Skin of body (tissue), 3 donors: ENCODE measurements at places on chromosomes 5 and 9. TPM values are rescaled to one million over a fixed set of nuclear protein-coding genes. Genes with fewer than 3 reads are reported as not detected.

GRCh38 chr9:567128-567746, 274.3 kb upstream of the DMRT1 start:
- no peak for DNase-seq

DNA sequence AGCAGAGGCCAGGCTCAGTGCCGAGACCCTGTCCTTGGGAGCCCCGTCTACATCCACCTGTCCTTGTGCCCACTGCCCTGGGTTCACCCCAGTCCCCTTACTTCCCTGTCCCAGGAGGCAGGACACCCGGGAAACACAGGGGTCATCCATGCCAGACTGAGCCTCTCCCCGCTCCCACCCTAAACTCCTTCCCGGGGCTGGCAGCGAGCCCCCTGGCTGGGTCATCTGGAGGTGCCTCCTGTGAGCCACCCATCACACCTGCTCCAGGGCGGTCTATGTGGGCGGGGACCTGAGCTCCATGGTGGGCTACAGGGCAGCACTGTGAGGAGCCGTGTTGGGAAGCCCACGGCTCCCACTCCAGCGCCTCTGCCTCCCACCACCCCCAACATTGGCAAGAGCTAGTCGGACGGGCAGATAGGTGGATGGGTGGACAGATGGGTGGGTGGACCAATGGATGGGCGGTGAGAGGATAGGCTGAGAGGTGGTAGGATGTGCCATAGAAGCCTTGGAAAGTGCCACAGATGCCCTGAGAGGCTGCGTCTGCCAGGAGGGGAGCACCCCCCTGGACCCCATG, 42.5 kb upstream of the RXRA start:
- DNase-seq: no peak

MOCS2 gene
- total RNA-seq: 25.5 TPM

- no peak for DNase-seq
Measured at GRCh38 chr5:51944500-51945125, 561.4 kb downstream of the ISL1 start.

GRCh38 chr9:125794708-125795107, 47.5 kb downstream of the PBX3 start:
- DNase-seq: no peak

DNA sequence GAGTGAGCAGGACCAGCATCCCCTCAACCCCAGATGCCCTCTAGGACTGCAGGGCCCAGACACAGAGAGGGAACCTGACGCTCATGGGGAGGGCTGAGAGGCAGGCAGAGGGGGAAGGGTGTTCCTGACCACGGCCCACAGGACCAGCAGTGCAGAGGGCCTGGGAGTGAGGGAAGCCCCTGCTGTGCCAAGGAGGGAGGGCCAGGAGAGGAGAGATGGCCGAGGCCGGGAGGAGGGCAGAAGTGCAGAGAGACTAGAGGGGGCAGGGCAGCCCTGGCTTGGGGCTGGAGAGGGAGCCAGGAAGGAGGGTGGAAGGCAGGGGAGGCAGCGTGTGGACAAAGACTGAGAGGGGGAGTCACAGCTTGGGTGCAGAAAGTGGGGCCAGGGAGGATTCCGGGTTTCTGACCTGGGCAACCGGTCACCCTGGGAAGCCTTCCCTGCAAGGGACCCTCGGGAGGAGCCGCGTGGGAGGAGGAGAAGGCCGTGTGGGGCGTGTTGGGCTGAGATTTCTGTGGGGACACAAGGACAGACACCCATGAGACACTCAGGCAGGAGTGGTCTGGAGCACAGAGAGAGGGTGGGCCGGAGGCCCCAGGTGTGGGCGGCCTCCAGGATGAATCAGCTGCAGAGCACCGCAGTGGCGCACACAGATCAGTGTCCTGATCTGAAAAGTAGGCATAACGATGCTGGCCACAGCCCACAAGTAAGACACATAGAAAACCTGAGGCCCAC, 117.5 kb downstream of the ADAMTS2 start:
- no peak for DNase-seq

- DNase-seq: no peak
Measured at GRCh38 chr5:170758481-170758880, 25.0 kb upstream of the GABRP start.

CFAP90 gene
- not detected for total RNA-seq

- no peak for DNase-seq
Measured at GRCh38 chr9:6689893-6690674, 44.6 kb upstream of the GLDC start.

ZSWIM6 gene
- 10.1 TPM for total RNA-seq

- DNase-seq: no peak
Measured at GRCh38 chr5:73321757-73322436, 126.7 kb downstream of the FOXD1 start.

CCDC107 gene
- 9.8 TPM for total RNA-seq

QRFP gene
- not detected for total RNA-seq

DNA sequence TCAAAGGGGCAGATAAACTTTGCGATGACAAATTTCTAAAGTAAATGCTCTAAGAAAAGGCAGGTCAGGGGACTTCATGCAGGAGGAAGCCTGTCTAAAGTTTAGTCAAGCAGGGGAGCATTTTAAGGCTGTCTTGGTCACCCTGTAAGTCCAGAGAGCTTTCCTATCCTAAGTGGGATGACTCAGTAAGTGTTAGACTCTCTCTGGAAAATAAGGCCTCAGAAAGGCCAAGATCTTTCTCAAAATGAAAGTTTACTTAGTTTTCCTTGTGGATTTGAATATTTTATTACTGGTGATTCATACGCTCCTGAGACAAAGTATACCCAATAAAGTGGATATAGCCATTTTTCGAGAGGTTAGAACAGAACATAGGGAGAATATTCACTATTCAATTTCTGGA, 806.9 kb upstream of the CDH9 start:
- DNase-seq: no peak
